Uterus (tissue), 4 donors: ENCODE measurements at places on chromosomes 12 and 14. TPM values are rescaled to one million over a fixed set of nuclear protein-coding genes. Genes with fewer than 3 reads are reported as not detected.

DNA sequence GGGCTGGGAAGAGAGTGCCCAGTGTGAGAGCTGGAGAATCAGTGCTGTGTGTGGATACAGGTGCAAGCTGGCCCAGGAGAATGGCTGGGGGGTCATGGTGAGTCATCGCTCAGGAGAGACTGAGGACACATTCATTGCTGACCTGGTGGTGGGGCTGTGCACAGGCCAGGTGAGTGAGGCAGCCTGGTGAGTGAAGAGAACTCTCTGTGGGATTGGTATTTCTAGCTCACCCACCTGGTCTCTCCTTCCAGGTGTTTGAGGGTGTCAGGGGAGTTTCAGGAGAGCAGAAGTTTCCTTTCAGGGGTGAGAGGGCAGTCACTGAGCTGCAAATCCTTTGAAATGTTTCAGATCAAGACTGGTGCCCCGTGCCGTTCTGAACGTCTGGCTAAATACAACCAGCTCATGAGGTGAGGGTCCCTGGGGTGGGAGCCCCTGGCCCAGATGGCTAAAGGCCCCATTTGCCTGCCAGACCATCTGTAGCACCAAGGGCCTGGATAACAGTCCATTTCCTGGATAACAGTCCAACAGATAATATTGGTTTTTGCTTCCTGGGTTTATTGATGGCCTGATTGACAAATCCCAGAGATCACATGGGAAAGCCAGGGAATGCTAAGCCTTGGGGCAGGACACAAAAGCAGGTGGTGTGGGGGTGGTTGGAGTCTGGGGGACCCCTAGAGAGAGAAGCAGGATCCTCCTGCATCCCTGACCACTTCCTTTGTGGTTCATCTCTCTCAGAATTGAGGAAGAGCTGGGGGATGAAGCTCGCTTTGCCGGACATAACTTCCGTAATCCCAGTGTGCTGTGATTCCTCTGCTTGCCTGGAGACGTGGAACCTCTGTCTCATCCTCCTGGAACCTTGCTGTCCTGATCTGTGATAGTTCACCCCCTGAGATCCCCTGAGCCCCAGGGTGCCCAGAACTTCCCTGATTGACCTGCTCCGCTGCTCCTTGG is 5.5 kb upstream of the ATN1 start:
- H3K27me3 ChIP-seq = no peaks in the 10 kb centered on the region
- no peaks in the 10 kb centered on the region for H3K36me3 ChIP-seq
- no peak overlapping the region for H3K27ac ChIP-seq
- H3K4me3 ChIP-seq = no peak overlapping the region
- no peak for DNase-seq

The SIX6 gene
- total RNA-seq = not detected

DNA sequence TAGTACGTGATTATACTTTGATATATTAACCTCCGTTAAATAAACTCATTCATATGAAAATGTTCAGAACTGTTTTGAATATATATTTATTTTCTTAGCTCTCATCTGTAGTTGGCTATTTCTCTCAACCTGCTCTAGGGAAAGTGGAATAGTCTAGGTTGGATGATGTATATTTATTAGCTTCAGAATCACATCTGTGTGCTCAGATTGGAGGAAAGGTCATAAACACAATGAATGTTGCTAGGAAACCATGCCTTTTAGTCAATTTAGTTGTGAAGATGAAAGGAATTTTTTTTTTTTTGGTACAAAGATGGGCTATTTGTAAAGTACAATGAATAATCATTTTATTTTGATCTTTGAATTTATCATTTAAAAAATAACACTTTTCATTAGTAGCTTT is 439.1 kb downstream of the FOXG1 start:
- H3K27me3 ChIP-seq = no peaks in the 10 kb centered on the region
- no peak overlapping the region for H3K27ac ChIP-seq
- no peaks in the 10 kb centered on the region for H3K4me1 ChIP-seq
- H3K4me3 ChIP-seq = no peak overlapping the region
- no peak for DNase-seq

DNA sequence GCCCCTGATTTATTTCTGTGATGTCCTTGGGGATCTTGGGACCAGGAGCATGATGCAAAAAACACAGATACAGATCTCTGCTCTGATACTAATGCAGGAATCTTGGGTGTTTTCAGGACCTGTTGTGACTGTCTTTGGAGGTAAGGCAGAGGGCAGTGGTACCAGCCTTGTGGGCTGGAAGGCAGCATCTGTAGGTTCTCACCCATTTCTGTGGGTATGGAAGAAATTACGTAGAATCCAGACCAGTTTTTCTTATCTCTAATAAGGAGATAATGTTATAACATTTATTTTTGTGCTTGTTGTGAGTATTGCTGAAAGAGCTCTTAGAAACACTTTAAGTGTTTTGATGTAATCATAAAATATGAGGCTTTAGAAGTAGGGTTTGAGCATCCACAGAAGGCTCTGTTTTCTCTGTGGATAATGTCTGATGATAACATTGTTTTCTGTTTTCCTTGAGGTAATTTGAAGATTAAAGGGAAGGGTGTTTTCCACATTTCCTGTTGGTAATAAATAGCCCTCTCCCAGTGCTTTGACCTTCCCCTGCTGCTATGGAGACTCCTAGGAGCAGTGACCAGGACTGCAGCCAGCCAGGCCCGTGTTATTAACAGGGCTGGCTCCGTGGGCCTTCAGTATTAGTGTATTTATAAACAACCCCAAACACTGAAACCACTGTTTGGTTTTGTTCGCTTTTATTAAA is 9.4 kb upstream of the DCP1B start:
- peaks cover 4% of the 10 kb centered on the region for H3K4me1 ChIP-seq
- no peaks in the 10 kb centered on the region for H3K36me3 ChIP-seq
- peak; percentile 66 for DNase-seq
- H3K27ac ChIP-seq = peak overlapping the region; percentile 84
- H3K27me3 ChIP-seq = no peaks in the 10 kb centered on the region

- no peaks in the 10 kb centered on the region for H3K36me3 ChIP-seq
- no peak overlapping the region for H3K27ac ChIP-seq
- H3K4me1 ChIP-seq = no peaks in the 10 kb centered on the region
- no peaks in the 10 kb centered on the region for H3K27me3 ChIP-seq
Observed at GRCh38 chr12:44403185-44403584, 472.9 kb downstream of the NELL2 start.

GRCh38 chr14:24110060-24110459 is 4.5 kb upstream of the DCAF11 start:
- H3K27me3 ChIP-seq = no peaks in the 10 kb centered on the region
- no peak for DNase-seq
- H3K4me3 ChIP-seq = no peak overlapping the region
- H3K4me1 ChIP-seq = no peaks in the 10 kb centered on the region
